NB4 (cell line): ENCODE measurements at places on chromosomes 3 and 15.

- no peak for DNase-seq
These were observed 17.8 kb upstream of the SEC62 start for GRCh38 chr3:169948559-169949448.

- no peak for DNase-seq
These were observed 22.1 kb downstream of the MAPKAPK3 start for GRCh38 chr3:50639055-50639494.

GRCh38 chr3:98974442-98974841 lies 72.9 kb upstream of the DCBLD2 start:
- DNase-seq: no peak

DNA sequence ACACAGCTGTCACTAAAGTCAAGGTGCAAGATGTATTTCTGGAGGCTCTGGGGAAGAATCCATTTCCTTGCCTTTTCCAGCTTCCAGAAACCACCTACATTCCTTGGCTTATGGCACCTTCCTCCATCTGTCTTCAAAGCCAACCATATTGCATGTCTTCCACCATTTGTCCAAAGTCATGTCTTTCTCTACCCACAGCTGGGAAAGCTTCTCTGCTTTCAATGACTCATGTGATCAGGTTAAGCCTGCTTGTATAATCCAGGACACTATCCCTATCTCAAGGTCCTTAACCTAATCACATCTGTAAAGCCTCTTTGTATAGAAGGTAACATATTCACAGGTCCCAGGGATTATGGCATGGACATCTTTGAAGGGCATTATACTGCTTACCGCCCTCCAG lies 14.2 kb downstream of the ARHGAP31 start:
- DNase-seq: no peak

GRCh38 chr3:126394977-126395321 lies 240 bp downstream of the CFAP100 start:
- DNase-seq: no peak
